ENCODE measurements at places on chromosomes 11 and 22.

DNA sequence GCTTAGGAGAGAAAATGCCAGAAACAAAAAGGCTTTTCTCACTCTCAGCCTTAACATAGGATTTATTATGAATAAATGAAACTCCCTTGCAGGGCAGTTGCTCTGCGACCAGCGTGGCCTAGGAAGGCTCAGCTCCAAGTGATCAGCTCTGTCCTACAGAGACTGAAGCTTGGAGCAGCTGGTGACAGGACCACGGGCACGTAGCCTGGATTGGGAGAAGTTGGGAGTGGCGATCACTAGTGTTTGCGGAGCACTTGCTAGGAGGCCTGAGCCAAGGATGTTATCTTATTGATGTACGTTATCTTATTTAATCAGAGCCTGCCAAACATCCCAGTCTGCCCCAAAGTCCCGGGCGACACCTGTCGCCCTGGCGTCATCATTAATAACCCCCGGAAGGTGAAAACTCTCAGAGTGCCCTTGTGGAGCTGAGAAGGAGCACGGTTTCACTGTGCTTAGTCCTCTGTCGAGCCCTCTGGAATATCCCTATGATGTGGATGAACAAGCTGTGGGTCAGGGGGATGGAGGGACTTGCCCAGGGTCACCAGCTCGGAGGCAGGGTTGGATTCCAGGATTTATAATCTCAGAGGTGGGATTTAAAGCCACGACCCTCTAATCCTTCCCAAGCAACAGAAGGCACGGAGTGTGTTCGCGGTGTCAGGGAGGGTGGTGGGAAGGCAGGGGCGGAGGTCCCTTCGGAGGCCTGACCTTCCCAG is 40.8 kb upstream of the SMIM38 start:
- DNase-seq = no peak

DNA sequence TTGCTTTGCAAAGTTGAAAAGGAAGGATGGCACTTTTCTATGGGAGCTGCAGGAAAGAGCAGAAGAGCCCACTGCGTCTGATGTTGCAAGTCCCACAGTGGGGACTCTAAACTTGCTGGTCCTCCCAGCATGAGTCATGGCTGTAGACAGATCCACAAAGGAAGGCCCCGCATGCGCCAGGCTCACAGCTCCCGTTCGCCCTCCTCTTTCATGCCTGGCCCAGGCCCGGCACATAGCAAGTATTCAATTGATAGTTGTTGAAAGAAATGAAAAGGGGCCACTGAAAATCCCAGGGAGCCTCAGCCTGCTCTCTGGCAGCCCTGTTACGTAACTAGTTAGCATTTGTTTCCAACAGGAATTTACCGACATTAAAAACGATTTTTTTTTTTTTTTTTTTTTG is 18.9 kb downstream of the AP1B1 start:
- no peak for DNase-seq

DNA sequence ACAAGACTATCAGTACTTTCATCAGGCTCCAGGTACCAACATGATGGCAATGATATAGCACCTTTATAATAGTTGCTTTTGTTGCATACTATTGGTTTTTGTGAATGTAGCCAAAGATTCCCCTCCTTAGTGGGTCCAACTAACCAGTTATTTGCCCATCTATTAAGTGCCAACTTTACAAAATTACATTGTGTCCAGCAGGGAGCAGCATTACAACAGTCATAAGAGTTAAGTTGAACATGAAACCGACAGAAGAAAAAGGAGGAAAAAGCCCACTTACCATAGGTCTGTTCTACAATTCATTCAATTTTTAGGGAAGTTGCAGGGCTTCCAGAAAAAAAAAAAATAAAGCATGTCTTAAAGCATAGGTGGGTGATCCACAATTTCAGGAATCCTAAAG is 21.6 kb downstream of the IMMP1L start:
- peak; percentile 40 for DNase-seq

DNA sequence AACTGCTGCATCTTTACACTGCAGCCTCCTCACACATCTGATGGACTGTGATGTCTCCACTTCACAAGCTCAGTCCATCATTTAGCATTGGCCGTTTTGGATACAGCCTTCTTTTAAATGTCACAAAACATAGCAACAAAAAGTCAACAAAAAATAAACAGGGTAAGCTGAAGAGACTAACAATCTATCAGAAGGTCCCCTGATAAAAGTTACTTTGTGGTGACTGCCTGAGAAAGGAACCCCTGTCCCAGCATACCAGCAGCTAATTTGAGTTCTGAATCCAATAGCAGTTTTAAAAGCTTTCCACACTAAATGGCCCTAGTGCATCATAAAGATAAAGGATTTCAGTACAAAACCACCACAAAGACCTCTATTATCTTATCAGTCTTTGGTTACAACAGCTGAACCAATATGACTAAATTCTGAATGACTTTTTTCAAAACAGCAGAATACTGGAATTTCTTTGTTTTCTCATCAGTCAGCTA is 162.4 kb downstream of the SOX6 start:
- no peak for DNase-seq

DNA sequence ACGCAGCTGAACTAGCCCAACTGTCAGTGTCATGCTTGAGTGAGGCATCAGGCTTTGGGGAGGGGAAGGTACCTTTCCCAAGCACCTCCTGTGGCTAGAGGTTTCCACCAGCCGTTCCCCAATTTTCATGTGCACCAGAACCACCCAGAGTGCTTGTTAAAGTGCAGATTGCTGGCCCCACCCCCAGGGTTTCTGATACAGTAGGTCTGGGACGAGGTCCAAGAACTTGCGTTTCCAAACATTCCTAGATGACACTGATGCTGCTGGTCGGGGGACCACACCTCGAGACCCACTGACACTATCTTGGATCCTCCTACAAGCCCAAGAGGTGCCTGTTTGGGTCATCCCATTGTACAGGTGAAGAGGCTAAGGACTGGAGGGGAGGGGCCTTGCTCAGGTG is 59.8 kb downstream of the PDE2A start:
- DNase-seq = no peak

GRCh38 chr11:1442163-1442562 is 44.4 kb downstream of the MOB2 start:
- DNase-seq = no peak

DNA sequence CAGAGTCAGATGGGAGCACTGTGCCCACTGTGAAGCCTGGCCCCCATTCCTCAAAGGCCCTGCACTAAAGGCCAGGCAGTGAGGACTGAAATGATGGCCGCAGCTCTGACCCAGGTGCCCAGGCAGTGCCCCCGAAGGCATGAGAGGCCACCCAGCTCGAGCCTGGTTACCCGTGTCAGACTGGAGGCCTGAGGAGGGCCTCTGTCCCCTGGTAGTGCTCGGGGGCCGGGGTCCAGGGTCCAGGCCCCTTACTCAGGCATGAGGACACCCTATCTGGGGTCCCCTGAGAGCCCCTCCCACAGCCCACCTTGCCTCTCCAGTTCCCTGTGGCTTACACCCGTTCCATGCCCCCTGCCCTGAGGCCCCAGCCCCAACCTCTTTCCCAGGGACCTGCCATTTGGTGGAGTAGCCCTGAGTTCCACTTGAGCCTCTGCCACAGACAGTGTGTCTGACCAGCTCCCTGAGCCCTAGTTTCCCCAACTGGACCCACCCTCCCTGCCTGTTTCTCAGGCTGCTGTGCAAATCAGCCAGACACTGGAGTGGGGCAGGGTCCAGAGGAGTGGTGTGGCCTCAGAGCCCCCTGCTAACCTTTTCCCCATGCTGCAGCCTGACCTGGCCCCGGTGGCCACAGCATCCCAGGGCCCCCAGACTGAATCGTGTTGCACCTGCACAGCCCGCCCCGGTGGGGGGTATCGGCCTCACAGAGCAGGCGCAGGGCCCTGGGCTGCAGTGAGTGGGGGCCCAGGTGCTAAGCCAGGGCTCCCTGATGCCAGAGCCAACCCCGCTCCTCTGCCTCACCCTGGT is 10.8 kb upstream of the ANKRD13D start:
- DNase-seq = no peak

- no peak for DNase-seq
Observed at GRCh38 chr11:19220903-19221724, 19.3 kb upstream of the CSRP3 start.

DNA sequence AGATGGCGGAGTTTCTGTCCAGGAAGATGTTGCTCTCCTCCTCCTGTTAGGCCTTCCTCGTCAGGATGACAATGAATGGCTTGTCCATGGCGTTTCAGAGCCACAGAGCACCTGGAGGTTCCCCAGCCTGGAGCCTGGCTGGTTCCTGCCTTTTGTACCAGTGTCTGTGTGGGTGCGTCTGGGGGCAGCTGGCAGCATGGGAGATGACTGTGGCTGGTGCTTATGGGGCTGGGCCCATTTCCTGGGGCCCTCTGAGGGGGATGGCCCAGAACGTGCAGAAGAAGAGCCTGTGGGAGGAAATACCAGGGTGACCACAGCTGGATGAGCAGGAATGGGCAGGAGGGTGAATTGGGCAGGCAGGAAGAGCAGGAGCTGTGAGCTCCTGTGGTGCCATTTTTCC is 6.7 kb downstream of the SLC37A2 start:
- DNase-seq = no peak

GRCh38 chr11:81496601-81497000 is 1237.1 kb downstream of the FAM181B start:
- no peak for DNase-seq

GRCh38 chr22:27298332-27298731 is 503.2 kb downstream of the MN1 start:
- DNase-seq = no peak

- no peak for DNase-seq
Observed at GRCh38 chr11:15942936-15943335, 413.4 kb downstream of the SOX6 start.

GRCh38 chr11:99422581-99423427 is 402.1 kb downstream of the CNTN5 start:
- no peak for DNase-seq

DNA sequence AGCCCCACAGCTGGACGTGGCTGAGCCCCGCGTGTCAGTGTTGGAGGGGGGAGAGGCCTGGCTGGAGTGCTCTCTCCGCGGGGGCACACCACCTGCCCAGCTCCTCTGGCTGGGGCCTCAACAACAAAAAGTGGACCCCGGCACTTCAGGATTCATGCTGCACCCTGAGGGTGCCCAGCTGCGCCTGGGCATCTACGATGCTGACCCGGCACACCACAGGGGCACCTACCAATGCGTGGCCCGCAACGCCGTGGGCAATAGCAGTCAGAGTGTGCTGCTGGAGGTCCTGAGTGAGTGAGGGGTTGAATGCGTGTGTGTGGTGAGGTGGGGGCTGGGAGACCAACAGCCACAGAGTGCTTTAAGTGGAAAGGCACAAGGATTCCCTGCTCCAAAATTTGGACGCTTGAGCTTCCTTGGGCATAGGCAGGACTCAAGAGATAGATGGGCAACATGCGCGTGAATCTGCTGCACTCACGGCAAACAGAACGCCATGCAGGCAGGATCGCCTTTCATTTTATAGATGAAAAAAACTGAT is 7.6 kb downstream of the VSIG10L2 start:
- no peak for DNase-seq
